ENCODE measurements at places on chromosomes 5 and 9.
A peak's percentile ranks its signal among the peaks of the same experiment; 100 is the strongest.

DNA sequence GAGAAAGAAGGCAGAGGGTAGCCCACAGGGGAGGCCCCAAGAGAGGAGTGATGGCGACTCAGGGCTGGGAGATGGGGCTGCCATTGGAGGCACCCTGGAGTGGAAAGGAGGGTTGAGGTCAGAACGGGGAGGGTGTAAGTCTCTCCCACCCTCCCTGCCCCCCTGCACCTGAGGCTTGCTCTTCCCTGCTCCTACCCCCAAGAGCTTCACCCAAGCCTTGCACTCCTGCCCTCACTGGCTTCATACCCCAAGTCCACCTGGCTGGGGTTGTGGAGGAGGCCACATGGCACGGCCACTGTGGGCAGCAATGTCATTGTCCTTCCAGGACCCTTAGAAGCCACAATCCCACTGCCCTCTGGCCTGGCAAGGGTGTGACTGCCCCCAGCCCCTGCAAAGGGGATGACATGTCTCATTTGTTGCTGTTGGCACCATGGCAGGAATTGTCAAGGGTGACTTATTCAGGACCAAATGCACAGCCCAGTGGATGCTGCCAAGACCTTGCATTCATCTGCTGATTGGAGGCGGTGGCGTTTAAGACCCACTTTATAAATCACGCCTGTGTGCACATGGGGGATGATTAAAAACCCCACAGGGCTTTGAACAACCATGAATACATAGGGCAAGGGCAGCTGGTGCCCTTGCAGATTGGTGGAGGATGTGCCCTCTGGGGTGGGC lies 47.6 kb upstream of the RNU6ATAC start:
- DNase-seq = no peak

- DNase-seq = no peak
These were observed 85.2 kb upstream of the SMIM23 start for GRCh38 chr5:171700318-171700912.

DNA sequence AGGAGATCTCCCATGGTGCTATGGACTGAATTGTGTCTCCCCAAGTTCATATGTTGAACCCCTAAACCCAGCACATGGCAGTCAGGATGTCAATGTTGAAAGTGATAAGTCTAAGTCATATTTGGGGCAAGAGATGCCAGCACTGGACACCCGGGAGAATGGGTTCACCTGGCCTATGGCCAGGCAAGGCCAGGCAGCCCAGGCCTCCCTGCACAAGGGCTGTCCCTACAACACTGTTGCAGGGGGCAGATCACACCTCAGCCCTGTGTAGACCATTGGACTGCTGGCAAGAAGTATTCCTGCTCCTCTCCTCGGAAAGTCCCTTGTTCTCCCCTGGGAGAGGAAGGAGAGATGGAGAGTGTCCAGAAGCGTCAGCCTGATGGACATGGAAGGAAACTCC lies 240.5 kb downstream of the GADD45G start:
- DNase-seq = no peak

GRCh38 chr5:141914199-141914743 lies 9.4 kb upstream of the DELE1 start:
- DNase-seq = peak; percentile 13

DNA sequence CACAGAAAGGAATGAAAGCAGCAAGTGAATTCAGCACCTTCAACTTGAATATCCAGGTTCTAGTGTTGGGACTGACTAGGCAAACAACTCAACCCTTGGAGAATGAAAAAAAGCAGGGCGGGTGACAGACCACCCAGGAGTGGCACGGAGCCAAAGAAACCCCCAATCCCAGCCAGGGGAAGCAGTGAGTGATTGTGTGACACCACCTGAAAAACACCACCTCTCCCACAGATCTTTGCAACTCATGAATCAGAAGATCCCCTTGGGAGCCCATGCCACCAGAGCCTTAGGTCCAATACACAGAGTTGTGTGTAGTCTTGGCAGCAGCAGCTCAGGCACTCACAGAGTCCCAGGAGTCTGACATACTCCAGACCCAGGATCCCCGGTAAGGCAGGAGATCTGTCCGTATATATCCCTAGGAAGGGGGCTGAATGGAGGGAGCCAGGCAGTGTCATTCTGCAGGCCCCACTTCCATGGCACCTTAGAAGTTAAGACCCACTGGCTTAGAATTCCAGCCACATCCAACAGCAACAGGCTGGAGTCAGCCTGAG lies 22.1 kb upstream of the ROR2 start:
- DNase-seq = no peak

DNA sequence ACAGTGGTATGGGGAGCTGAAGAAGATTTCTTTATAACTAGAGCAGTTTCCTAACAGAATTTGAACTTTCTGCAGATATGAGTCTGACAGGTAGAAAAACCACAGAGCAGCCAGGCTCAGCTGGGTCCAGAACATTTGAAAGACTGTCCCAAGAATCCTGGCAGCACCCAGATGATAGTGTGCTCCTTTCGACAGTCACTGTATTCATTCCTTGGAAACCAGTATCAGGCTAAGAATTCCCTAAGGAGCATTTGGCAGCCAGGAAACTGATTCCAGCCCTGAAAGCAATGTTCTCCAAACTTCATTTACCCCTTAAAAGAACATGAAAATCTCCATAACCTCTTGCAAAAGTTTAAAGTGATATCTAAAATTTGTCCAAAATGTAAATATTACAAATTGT lies 123.0 kb upstream of the MTAP start:
- DNase-seq = no peak

- no peak for DNase-seq
These were observed 364.1 kb downstream of the MAN2A1 start for GRCh38 chr5:110053824-110054223.

DNA sequence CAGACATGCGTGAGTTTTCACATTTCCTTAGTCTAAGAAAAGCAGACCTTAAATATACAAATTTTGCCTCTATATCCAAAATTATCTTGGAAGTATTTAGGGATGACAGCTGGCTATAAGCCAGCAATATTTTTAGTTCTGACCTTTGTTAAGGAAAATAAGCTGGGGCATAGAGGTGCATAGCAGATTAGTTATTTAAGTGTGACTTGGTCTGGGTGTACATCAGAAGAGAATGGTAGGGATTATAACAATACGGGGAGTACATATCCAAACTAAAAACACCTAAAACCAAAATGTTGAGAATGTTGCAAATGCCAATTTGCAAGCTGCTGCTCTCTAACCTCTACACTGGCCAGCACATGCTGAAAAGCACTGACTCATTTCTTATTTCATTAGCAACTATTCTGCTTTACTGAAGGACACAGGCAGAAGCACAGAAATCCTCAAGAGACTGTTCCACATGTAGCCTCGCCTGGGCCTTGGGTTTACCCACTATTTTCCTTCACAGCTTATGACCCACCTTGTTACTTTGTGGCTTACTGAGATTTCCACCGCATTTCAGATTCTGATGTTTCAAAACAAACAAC lies 22.3 kb downstream of the LEAP2 start:
- no peak for DNase-seq

DNA sequence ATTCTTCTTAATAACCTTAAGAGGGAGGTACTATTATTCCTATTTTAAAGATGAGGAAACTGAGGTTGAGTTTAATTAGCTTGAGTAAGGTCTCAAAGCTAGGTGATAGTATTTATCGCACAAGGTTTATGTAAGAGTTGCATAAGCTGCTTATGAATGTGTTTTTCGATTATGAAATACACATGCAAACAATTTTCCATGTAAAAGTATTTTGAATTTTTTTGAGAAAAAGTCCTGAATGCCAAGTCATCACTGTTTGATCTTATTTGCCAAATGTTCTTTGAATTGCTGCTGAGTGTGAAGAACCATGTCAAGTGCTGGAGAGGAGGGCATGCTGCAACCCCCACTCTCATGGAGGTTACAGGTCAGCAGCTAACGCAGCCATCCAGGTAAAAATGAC lies 174.4 kb downstream of the CARTPT start:
- DNase-seq = no peak

- DNase-seq = no peak
These were observed 12.1 kb upstream of the CAAP1 start for GRCh38 chr9:26904671-26905070.

DNA sequence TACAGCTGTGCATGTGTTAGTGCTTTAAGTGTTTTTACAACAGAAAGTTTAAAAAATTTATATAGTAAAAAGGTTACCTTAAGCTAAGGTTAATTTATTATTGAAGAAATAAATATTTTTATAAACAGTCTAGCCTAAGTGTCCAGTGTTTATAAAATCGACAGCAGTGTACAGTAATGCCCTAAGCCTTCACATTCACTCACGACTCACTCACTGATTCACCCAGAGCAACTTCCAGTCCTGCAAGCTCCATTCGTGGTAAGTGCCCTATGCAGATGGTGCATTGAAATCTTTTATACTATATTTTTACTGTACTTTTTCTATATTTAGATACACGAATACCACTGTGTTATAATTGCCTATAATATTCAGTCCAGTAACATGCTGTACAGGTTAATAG lies 159.1 kb downstream of the ROR2 start:
- no peak for DNase-seq

DNA sequence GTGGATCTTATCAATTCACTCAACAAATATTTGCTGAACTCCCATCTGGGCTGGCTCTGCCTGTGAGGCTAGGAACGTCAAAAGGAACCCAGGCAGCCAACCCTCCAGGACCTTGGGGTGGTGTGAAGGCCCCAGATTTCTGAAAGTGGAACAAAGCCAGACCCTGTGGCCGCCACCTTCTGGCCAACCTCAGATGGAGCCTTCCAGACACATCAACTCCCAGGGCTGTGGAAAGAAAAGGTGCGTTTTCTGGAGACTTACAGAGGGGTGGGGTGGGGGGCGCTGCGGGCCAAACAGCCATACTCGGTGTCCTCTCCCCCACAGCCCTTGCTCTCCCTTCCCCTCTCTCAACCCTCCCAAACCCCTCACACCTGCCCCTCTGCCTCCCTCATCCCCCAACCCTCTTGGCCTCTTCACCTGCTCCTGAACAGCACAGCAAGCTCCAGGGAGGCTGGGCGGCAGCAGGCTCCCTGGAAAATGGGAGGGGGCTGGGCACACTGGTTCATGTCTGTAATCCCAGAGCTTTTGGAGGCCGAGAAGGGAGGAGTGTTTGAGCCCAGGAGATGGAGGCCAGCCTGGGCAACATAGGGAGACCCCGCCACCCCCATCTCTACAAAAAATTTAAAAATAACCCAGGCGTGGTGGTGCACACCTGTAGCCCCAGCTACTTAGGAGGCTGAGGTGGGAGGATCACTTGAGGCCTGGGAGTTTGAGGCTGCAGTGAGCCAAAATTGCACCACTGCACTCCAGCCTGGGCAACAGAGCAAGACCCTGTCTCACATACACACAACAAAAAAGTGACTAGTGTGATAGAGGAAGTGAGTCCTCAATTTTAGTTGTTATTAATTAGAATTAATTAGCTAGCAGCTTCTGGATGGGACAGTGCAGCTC lies 45.0 kb upstream of the PRRC2B start:
- no peak for DNase-seq

- no peak for DNase-seq
These were observed 420.4 kb downstream of the CETN3 start for GRCh38 chr5:89988998-89989655.

DNA sequence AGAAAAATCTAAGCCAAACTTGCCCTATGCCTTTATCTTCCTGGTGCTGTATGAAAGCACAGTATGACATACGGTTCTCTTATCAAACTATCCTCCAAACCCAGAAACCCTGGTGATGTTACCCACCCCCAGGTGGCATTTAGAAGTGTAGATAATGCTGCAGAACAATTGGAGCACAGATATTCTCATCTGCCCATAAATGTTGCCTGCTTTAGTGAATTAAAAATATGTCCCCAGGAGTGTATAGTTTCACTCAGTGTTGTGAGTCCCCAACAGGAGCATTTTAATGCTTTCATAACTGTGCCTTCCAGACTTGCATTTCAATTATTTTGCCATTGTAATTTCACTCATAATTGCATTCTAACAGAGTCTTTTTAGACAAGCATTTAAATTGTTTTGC lies 50.8 kb downstream of the SV2C start:
- no peak for DNase-seq

DNA sequence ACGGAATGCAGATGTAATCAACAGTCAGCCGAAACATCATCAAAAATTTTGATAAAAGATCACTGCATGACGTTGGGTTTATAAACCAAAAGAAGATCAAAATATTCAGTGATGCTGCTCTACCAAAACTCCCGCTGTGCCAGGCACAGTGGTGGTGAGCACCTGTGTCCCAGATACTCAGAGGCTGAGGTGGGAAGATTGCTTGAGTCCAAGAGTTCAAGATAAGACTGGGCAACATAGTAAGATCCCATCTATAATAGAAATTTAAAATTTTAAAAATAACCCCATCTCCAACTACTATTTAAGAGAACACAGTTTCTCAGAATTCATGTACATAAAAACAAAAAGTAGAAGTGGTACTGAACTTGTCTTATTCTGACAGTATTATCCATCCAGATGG lies 3.8 kb downstream of the LMAN2 start:
- DNase-seq = no peak

GRCh38 chr5:129135633-129136032 lies 41.1 kb downstream of the ISOC1 start:
- DNase-seq = no peak

DNA sequence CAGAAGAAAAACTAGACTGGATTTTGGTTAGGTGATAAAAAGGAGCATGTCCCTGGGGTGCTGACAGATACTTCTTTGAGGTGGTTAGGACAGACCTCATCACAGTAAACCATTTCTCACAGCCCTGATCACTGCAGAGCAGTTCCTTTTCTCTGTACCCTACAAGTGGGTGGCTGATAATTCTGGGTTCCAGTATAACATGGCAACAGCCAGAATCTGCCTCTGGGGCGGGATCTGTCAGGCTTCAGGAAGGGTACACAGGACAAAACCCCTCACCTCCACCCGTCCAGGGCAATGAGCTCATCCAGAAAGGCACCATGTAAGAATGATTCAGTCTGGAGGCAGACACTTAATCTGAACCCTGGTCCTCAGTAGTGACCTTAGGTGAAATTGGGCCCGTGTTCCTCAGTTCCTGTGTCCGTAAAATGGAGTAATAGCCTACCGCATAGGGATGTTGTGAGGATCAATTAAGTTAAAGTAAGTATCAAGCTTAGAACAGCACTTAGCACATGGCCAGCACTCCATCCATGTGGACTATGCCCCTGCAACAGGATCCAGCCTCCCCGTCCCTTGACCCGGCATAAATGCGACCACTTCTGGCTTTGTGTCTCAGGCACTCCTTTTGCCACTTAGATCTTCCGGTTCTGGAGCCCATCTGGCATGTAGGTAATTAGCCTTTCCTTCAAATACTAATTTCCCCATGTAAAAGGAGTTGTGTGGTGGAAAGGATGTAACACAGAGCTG lies 129.2 kb downstream of the LHFPL2 start:
- no peak for DNase-seq

- no peak for DNase-seq
These were observed 7.3 kb downstream of the SH3RF2 start for GRCh38 chr5:145943674-145944121.

- DNase-seq = no peak
These were observed 70.3 kb downstream of the ZNF366 start for GRCh38 chr5:72436796-72437471.

GRCh38 chr5:131193106-131193505 lies 22.4 kb downstream of the LYRM7 start:
- no peak for DNase-seq

- peak; percentile 75 for DNase-seq
These were observed 3.7 kb upstream of the NIPAL4 start for GRCh38 chr5:157456301-157456700.

GRCh38 chr9:106146066-106146840 lies 451.9 kb downstream of the TMEM38B start:
- no peak for DNase-seq
